Smooth muscle cell of the coronary artery (primary cell): ENCODE measurements at places on chromosomes 7 and 10. TPM values are rescaled to one million over a fixed set of nuclear protein-coding genes. Genes with fewer than 3 reads are reported as not detected.

Gene LIPJ
- not detected in 2 replicates for total RNA-seq

Gene LRRC61
- 0.08 TPM in 1 of 2 replicates, not detected in the other for total RNA-seq

Gene GAD2
- not detected in 2 replicates for total RNA-seq

Gene MBL2
- total RNA-seq, result not detected in 2 replicates

Gene COL13A1
- total RNA-seq, result 4.0 and 34.8 TPM in 2 replicates

Gene CAMK2B
- total RNA-seq, result 0.23 and 0.59 TPM in 2 replicates

Gene C7orf57
- total RNA-seq, result not detected in 2 replicates

Gene PIK3CG
- total RNA-seq, result 0.12 TPM in 1 of 2 replicates, not detected in the other

Gene C10orf95
- total RNA-seq, result not detected in 2 replicates

Gene NAT16
- not detected in 2 replicates for total RNA-seq

Gene SPDYE8
- not detected in 2 replicates for total RNA-seq
